ENCODE measurements at places on chromosomes 11 and 22.

DNA sequence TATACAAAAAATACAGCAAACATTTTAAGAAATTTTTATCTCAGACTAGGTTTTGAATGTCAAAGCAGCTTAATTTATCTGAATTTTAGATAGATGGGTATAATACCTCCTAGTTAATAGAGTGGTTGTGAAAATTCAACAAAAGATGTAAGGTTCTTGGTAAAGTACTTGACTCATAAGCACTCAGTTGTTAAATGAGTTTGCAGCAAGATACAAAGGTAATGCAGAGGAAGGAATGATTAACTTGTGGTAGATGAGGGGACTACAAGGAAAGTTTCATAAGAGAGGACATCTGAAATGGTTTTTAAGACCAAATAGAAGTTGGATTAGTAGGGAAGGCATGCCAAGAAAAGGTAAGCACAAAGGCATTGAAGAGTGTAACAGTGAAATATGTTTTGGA is 37.4 kb downstream of the PPME1 start:
- DNase-seq = no peak

DNA sequence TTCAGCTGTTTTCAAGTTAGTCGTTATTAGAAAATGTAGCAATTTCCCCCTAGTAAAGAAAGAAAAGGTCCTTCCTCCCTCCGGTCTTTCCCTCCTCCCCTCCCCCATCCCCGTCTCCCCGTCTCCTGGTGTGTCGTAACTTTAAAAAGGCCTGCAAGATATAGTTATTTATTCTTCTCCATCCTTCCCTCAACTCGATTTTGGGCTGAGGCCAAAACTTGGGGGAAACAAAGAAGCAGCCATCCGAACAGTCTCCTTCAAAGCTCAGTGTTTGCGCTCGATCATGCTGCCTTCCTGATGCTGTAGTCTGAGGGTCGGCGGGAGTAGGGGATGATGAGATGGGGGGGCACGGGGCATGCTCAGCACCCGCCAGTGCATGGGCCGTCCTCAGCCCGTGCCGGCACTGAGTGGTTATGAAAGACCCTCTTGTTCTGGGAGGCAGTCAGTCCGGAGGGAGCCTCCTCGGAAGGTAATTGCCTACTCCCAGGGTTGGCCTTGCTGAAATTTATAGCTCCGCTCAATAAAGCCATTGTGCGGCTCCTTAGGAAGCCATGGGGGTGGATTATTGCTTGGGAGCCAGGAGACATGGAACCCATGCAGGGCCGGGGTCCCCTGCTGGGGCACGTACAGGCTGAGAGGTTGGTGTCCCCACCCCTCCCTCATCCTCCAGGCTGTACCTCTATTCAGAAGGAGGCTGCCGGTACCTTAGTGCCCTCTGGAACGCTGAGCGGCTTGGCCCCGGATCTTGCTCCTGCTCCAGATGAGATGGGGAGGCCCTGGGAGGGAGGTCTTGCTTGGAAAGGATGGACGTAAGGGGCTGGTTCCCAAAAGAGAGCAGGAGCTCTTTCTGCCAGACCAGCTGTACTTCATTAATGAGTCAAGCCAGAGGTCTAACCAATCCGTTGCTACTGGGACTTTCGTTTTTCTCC is 212.7 kb upstream of the CADM1 start:
- DNase-seq = no peak

GRCh38 chr11:119745776-119746535 is 17.0 kb upstream of the NECTIN1 start:
- no peak for DNase-seq

- no peak for DNase-seq
Measured at GRCh38 chr11:114571712-114572111, 12.0 kb upstream of the NXPE1 start.

DNA sequence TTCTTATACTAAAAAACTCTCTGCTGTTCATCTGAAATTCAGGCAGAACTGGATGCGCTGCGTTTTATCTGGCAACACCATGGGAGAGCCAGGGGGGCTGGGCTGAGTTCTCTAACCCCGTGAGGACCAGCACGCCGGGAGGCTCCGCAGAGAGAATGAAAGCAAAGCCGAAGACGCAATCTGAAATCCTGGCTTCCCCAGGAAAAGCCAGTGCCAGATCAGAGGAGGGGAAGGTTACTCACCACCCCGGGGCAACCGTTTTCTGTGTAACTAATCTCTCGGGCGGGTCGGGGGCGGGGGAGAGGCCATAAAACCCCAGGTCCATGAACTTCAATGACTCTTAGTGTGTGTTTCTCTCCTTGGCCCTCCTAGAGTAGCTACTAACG is 99.4 kb downstream of the SHANK2 start:
- peak; percentile 2 for DNase-seq

DNA sequence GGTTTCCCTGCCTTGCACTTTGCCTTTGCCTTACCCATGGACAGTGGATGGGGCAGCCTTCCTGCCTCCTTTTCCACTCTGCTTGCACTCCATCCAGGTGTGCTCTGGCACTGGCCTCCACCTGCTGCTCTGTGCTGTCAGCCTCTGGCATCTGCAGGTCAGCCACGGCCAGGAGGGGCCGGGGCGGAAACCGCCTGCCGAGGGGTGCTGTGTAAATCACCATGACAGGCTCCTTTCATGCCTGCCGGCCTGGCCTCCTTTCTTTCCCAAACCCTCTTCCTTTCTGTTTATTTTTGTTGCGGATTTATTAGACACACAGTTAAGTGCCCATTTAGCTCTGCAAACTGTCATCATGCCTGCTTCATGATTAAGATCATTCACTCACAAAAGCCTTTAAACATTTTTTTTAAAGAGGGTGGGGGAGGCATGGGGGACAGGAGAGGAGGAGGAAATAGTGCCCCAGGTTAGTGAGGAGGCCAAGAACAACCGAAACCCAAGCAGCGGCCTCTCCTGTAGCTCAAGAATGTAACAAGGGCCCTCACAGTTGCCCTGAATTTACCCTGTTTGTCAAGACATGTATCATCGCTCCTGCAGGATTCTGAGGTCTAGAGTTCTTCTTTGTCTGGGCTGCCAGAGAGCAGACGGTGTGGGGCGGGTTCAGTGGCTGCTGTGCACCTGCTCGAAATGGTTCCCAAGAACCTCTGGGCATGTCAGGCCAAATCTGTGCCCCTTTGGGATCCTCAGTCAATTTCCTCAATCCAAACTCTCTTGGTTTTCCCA is 83.3 kb downstream of the BARX2 start:
- no peak for DNase-seq

- no peak for DNase-seq
Measured at GRCh38 chr11:12013781-12014180, 5.4 kb upstream of the DKK3 start.

- no peak for DNase-seq
Measured at GRCh38 chr11:131612533-131612932, 242.1 kb downstream of the NTM start.

GRCh38 chr22:49768951-49769690 is 58.6 kb downstream of the BRD1 start:
- DNase-seq = peak; percentile 39

DNA sequence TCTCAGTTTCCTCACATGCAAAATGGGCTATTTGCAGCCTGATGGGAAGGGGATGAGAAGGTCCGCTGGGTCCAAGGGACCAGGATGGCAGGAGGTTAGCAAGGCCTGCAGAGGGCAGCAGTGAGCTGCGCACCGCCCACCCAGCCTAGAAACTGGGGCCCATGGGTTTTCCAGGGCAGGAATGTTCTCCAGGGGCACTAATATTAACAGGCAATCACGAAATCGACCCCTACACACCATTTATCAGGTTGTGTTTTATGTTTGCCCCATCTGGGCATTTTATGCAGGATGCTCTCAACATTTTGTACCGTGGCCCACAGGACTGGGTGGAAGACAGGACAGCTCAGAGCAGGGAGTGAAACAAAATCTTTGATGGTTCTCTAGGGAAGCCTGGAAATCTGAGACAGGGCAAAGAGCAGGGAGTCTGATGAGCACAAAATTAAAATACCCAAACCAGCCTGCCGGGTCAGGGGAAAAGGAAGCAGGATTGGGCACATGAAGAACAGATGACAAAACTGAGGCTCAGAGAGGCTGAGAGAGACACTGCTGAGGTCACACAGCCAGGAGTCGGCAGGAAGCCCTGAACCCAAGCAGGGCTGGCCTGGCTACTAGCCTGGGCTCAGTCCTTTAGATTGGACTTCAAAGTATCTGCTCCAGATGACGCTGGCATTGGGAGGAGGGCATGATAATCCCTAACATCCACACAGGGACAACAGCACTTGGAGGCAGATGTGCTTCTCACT is 1.6 kb upstream of the BCR start:
- DNase-seq = peak; percentile 68

DNA sequence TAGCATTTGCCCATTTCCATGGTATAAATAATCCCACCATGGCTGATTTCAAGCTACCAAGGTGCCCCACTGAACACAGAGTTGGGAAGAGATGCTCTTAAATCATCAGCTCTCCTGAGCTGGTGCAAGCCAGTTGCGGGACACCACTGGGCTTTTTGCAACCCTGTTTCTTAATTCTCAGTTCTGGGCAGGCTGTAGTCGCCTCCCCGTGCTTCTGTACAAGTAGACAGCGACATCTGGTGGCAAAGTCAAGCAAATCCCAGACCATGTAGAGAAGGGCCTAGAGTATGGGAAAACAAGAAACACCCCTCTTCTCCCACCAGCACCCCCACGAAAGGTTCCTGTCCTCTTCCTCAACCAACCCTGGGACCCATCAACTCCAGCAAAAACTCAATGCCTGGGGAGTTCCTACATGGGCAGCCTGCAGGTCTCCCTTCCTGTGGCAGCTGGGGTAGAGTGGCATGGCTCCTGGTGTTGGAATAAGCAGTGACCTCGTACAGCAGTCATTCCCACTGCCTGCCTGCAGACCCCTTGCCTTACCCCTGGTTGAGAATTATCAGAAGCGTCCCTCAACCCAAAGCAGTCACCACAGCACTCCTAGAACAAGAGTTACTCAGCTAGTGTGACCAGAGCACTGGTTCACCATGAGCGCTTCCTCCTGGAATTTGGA is 68.4 kb downstream of the IGLL5 start:
- peak; percentile 81 for DNase-seq

DNA sequence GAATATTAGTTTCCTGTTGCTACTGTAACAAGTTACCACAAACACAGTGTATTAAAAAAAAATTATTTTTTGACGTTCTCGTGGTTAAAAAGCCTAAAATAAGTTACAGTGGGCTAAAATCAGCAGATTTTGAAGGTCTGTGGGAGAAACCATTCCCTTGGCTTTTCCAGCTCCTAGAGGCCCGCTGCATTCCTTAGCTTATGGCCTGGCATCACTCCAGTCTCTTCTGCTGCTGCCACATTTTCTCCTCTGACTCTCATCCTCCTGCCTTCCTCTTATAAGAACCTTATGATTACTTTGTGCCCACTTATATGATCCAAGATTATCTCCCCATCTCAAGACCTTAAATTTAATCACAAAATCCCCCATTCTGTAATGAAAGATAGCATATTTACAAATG is 392.7 kb downstream of the GUCY1A2 start:
- peak; percentile 39 for DNase-seq

DNA sequence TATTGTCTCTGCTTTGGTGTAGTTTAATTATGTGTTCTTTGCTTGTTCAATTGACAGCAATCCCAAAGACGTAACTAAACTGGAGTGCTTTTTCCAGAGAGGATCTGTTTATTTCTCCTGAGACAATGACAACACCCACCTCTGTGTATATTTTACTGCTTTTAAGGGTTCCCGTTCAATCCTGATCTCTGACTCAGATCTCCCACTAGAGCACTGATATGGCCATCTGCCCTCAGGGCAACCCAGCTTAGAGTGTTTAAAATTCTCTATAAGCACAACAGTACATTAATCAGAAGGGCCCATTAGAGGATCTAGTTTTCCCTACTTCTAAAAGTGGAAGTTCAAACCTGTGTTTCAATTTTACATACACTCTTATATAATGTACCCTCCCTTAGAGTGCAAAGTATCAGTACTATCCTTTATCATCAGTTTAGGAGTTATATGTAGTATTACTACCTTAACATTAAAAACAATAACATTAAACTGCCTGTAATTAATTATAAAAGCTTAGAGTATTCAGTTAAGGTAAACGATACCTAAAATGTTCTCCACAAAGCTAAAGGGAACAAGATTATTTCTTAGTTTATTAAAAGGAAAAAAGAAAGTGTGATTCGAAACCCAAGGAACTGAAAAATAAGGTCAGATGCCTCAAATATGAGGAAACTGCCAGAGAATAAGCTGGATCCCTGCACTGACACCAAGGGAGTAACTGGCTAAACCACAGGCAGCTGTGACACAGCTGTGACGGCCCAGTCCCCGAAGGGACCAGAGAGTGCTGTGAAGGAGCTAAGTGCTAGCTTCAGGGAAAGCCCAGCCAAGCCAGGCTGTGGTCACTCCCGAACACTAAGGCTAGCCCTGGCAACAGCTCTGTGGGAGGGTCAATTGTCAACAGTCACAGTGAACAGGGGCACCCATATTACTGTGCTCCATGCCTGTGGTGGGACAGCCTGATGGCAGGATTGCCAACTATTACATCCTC is 15.2 kb downstream of the UFD1 start:
- DNase-seq = no peak

GRCh38 chr11:69263736-69264052 is 30.3 kb upstream of the MYEOV start:
- DNase-seq = no peak

DNA sequence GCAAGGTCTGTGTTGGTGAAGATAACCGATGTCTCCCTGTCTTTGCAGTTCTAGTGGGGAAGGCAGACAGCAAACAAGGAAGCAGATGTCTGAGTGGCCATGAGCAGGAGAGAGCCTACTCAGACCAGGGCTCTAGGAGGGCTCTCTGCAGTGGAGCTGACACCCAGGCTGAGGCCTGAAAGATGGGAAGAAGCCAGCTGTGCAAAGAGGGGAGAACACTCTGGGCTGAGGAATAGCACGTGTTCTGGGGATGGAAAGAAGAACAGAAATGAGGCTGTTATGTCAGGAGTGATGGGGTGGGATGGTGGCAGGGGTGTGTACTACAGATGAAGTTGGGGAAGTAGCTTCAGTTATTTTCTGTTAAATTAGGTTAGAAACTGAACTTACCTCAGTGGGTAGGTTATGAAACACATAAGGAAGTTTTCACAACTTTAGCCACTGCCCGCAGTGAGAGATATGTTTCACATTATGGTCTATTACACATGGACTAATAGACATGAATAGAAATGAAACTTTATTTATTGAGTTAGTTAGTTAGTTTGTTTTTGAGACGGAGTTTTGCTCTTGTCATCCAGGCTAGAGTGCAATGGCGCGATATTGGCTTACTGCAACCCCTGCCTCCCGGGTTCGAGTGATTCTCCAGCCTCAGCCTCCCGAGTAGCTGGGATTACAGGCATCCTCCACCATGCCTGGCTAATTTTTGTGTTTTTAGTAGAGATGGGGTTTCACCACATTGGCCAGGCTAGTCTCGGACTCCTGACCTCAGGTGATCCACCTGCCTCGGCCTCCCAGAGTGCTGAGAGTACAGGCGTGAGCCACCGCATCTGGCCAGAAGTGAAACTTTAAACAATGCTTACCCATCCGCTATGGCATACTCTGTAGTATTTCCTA is 7.8 kb downstream of the DCPS start:
- no peak for DNase-seq

DNA sequence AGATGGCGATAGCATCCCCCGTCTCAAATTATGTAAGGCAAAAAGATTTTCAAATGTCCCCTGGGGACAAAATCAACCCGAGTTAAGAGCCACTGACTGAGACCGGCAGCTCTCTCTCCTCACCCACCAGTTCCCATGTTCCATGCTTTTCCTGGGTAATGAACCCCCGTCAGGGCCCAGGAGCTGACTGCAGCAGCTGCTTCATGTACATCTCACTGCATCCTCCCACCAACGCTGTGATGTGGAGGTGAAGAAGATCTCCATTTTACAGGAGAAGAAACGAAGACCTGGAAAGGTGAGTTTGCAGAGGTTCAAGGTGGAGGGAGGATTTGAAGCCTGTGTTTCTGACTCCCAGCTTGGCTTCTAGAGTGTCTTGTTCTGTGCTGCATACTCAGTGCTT is 481.1 kb downstream of the MIAT start:
- DNase-seq = no peak

- DNase-seq = peak; percentile 43
Measured at GRCh38 chr11:15649371-15650104, 534.8 kb downstream of the INSC start.

Measured in cardiac fibroblast (primary cell).